ENCODE measurements at places on chromosomes 1 and 21.

DNA sequence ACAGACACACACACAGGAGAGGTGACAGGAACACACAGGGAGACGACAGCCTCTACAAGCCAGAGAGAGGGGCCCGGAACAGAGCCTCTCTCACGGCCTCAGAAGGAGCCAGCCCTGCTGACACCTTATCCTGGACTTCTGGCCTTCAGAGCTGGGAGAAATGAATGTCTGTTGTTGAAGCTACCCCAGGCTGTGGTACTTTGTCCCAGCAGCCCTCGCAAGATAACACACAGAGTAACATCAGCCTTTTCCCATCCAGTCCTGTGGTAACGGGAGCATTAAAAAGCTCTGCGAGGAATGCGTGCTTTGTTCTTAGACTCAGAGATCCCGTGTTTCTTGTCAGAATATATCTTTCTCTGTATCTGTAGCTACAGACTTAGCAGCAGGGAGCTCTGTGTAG, 131.2 kb downstream of the SIM2 start:
- DNase-seq = no peak

DNA sequence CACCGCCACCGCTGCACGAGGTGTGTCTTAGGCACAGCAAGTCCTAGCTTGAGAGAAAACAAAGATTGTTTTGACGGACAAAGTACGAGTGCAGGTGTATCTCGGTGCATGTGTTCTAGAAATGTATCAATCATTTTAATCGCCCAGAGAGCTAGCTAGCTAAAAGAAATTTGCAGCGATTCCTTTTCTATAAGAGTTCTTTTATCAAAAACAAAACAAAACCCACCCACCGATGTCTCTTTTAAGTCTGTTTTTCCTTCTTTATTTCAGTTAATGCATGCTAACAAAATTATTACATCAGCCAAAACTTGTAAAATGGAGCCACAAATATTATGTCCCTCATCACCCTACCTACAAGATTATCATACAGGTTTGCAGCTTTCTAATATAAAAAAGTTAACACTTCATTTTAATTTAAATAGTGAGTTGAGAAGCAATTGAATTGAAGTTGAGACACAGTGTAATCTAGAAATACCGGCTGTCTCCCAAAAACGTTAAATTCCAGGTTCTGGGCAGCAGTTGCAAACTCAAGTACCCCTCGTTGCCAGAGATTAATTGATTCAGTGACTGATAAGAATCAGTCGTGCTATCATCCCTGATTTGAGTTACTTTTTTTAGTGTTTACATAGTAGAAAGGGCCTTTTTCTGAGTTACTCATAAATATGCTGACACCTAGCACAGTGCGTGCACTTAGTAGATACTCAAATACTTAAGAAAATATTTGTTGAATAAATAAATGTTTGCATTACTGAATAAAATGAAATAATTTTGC, 1.5 kb upstream of the SYDE2 start:
- no peak for DNase-seq

DNA sequence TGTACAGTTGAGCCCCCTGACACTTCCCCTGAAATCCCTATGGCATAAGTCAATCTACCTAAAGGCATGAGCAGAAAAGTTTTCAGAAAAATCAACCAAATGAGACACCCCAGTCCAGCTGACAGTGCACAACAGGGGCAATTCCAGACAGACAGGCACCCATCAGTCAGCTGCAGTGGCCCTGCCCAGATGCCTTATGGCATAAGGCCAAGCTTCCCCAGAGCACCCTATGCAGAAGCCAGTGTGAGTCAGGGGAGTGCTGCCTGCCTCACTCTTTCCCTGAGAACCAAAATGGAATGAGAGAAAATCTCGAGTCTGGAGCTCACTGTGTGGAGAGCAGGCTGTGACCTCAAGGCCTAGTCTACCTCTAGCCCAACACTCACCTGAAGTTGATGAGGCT, 38.1 kb downstream of the MRAP start:
- no peak for DNase-seq

DNA sequence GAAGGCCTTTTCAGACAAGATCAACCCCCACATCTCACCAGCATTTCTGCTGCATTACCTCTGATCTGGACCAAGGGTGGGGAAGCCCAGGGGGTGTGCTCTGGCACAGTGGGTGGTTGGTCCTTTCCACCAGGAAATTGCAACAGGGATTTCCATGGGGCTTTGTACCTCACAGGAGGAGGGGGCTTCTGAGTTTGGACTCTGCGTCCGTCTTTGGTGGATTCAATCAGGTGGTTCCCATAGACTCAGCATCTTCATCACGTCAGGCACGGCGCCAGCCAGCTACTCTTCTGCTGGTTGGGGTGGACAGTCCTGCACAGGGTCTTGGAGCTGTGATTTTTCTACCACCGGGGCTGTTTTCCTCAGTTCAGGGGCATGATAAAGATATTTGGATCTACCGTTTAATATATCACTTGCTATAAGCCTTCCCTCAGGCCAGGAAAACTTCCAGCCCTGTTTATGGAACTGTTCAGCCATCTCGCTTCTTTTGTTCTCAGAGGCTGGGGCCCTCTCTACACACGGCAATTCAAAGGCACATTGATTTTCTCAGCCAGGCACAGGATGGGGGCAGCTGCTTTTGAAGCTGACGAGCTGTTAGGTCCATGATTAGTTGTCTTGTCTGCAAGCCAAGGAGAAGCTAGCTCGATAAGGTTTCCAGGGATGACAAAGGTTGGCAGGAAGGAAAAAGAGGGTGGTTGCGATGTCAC, 467.3 kb downstream of the CAMTA1 start:
- DNase-seq = no peak

DNA sequence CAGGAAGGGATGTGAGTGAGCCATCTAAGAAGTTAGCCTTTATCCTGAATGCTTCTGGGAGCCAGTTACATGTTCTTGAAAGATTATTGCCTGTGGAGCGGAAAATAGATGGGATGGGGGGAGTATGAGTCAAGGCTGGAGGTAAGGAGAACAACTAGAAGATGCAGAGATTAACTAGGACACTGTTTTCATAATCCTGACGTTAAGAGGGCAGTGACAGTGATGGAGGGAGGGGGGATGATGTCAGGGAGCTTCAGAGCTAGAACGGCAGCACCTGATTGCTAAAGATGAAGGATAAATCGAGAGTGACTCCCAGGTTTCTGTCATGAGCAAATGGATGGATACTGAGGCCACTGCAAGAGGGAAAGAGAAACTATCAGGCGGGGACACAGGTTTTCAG, 10.0 kb upstream of the RCSD1 start:
- no peak for DNase-seq

- no peak for DNase-seq
Observed at GRCh38 chr1:198408716-198409115, 131.8 kb downstream of the ATP6V1G3 start.

- DNase-seq = no peak
Observed at GRCh38 chr1:208479435-208479834, 235.3 kb upstream of the PLXNA2 start.

GRCh38 chr1:32786856-32787255, 30.3 kb downstream of the YARS1 start:
- no peak for DNase-seq

- DNase-seq = no peak
Observed at GRCh38 chr1:168636200-168636599, 59.8 kb downstream of the XCL1 start.

DNA sequence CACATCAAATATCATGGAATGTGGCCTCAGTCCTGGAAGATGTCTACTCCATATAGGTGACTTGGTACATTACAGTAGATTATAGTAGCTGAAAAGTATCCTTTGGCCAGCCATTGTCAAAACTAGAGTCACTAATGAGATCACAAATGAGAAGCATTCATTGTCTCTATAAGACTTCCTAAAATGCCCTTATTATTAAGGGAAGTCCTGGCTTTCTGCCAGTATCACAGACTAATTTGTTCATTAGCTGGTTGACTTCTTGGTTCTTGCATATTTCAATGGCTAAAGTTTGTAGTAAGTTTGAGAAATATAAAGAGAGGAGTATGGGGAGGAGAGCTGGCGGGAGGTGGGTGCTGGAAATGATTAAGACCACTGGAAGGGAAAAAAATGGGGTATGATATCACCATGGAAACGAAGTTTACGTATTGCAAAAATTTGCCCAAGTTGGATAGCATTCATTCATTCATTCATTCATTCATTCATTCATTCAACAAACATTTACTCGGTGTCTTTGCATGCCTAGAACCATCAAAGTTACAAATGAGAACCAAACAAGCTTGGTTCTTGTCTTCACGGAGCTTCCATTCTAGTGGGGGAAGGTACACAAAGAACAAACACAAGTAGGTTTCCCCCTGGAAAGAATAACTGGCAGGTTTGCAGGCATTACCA, 11.7 kb upstream of the B3GALNT2 start:
- DNase-seq = no peak

DNA sequence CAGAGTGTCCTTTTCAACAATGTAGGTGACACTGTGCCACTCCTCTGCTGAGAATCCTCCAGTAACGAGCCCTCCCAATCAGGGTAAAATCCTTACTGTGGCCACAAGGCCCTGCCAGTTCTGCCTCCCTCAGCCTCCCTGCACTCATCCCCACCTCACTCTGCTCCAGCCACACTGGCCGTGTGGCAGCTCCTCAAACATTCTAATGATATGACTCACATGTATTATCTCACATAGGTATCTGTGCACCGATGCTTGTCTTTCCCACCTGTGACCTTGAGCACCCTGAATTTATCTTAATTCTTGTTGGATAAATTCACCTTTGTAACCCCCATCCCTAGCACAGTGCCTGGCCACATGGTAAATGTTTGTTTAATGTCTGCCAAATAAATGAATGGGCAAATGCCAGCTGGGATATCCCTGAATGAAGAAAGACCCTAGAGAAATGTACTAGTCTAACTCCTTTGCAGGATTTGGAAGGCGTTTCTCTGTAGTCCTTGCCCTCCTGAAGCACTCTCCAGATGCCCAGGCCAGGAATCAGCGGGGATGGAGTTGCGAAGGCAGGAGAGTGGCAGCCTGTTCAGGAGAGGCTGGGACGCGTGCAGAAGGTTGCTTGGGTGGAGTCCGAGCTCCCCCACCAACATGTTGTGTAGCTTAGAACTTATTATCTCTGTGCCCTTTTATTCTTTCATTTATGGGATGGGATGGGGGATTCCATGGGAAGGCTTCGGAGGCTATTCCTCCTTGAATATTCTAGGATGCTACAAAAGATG, 106.0 kb downstream of the TMEM53 start:
- no peak for DNase-seq

DNA sequence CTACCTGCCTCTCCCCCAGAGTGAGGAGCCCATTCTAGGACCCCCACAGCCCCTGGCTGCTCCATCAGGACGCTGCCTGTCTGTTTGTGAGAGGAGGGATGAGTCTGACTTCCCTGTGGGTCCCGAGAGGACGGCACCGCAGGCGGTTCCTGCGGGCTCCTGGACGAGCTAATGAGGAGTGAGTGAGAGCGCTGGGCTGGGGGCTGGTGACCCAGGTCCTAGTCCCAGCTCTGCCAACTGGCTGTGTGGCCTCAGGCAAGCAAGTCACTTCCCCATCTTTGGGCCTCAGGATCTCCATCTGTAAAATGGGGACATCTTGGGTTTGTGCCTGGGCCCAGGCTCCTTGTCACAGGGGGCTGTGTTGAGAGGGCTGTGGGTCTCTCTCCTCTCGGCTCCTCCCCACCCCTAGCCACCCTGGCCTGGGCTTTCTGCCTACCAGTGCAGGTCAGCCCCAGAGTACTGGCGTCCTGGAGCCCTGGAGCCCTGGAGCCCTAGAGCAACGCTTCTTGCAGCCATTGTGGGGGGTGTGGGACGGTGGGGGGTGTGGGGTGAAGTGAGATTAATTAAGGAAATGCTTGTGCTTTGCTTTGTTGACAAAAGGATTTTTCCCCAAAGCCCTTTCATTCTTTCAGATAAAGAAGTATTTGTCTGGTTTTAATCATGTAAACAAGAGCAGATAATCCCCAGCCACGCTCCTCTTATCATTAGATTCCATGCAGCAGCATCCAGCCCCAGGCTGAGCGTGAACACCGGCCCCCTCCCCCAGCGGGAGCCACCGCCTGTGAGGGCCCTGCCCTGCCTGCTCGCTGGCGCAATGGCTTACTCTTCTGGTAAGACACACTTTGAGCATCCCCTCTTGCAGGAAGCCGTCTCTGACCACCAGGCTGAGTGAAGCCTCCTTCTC, 26.8 kb downstream of the SLC1A7 start:
- DNase-seq = no peak

DNA sequence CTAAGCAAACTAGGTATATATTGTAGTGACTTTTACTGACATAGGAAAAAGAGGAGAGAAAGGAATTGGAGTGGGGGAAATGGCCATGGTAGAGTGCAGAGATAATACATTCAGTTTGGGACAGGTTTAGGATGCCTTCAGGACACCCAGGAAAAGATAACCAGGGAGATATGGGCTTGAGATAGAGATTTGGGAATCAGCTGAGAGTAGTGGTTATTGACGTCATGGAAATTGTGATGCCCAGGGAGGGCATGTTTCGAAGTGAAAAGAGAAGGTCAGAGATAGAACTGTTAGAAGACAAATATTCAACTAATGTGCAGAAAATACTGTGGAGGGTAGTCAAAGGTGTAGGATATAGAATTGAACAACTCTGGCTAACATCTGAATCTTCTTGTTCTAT, 40.6 kb downstream of the CAMSAP2 start:
- no peak for DNase-seq

GRCh38 chr1:62462370-62462769, 25.5 kb downstream of the USP1 start:
- DNase-seq = no peak

- DNase-seq = no peak
Observed at GRCh38 chr1:171468120-171468750, 17.1 kb upstream of the PRRC2C start.

- no peak for DNase-seq
Observed at GRCh38 chr1:32357614-32358013, 4.7 kb downstream of the FAM229A start.

GRCh38 chr1:117627546-117628130, 21.8 kb downstream of the TENT5C start:
- DNase-seq = no peak

- DNase-seq = no peak
Observed at GRCh38 chr1:205565799-205566198, 61.3 kb downstream of the CDK18 start.

- DNase-seq = no peak
Observed at GRCh38 chr1:69930396-69930795, 275.0 kb downstream of the LRRC40 start.
